ENCODE measurements at places on chromosomes 12 and 14.

DNA sequence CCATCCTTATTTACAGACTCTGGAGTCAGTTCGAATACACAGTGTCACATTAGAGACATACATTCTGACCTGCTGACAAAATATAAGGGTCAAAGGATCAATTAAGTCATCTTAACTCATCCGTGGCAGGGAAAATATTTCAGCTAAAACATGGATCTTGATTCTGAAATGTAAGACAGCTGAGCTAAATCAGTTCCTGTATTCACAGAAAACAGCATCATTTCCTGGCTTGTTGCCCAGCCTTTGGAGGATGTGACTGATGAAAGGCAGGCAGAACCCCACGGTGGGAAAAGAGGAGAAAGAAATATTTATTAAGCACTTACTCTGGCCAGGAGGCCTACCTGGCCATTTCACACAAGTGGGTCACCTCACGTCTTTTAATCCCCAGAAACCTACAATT, 101.9 kb downstream of the GAS2L3 start:
- peak; percentile 22 for DNase-seq

GRCh38 chr12:131857908-131858850, 30.0 kb downstream of the MMP17 start:
- DNase-seq, result no peak

DNA sequence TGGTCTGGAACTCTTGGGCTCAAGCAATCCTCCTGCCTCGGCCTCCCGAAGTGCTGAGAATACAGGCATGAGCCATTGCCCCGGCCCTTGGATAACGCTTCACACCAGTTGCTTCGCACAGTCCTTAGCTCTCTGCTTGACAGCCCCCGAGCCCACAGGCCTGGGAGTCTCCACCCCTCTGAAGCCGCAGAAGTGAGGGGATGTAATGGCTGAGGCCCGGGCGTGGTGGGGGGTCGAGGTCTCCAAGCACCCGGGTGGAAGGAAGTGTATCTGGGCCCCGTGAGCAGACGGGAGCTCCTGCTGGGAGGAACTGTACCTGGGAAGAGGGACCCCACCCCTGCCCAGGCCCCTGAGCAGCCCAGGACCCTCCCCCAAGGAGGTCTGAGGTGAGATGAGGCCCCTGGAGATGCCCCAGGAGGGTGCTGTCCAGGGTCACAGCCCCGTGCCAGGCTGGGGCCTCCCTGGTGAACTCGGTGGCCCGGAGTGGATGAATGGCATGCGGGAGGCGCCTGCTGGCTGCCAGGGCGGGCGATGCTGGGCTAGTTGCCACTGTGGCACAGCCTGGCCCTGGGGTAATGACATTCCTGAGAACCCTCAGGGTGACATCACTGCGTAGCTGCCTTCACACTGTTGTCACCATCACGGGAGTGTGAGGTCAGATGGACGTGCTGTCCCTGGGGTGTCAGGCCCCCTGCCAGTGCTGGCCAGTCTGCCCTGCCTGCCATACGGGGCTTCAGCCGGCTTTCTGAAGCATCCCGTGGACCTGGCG, 48.9 kb downstream of the KIF26A start:
- DNase-seq, result no peak

DNA sequence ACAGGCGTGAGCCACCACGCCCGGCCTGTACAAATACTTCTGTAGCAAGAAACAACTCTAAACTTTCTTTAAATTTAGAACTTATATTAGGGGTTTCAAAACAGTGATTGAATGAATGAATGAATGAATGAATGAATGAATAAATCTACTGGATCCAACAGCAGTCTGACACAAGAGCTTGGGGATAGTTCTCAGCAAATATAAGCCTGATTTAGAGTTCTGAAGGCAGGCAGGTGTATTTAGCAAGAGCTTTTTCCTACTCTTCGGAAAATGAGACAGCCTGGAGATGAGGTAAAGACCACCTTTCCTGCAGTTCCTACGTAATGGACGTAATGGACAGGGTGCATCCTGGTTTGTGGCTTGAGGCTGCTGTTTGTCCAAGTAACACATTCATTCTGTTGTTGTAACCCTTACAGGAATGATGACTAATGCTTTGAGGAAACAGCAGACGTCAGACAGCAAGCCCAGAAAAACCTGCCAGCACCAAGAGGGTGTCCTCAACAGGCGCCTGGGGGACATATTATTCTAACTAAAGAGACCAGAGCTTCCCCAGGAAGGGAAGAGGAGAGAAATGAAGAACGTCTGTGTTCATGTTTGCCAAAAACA, 277.4 kb upstream of the SOX5 start:
- DNase-seq, result no peak

GRCh38 chr14:75831952-75832351, 149.8 kb downstream of the TGFB3 start:
- DNase-seq, result no peak

DNA sequence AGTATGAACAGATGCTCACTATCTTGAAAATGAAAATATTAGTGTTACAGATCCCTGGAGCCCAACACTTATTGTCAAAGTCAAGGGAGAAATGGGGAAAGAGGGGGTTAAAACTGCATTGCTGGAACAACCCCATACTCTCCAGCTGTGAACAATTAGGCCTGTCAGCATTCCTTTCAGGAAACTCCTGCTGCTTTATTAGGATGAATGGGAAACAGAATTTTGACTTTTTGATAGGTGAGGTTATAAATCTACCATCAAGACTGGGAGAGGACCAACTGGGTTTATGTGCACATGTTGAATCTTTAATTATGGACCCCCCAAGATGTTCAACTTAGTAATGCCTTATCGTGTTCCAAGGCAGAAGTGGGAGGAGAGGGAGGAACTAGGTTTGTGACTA, 85.0 kb downstream of the TMTC1 start:
- DNase-seq, result no peak

- no peak for DNase-seq
Measured at GRCh38 chr12:50123203-50123602, 11.2 kb downstream of the COX14 start.

DNA sequence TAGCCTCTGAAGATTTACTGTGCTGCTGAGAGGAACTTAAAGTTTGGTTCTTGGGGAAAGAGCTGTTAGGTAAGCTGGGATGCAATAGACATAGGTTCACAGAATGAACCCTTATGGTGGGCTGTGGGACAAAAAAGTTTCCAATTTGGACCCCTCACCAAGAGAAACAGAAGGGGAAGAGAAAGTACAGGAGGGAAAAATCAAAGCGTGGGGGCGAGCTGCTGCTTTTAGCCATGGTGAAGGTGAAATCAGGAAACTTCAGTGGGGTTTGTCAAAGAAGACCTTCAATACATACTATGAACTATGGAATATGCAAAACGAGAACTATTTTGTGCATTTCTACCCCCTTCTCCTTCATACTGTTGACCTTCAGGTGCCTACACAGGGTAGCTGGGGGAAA, 10.6 kb upstream of the NINJ2 start:
- no peak for DNase-seq

GRCh38 chr14:104879983-104880565, 15.0 kb downstream of the CEP170B start:
- DNase-seq, result peak; percentile 11

GRCh38 chr14:76867516-76868453, 41.6 kb downstream of the LRRC74A start:
- DNase-seq, result no peak

DNA sequence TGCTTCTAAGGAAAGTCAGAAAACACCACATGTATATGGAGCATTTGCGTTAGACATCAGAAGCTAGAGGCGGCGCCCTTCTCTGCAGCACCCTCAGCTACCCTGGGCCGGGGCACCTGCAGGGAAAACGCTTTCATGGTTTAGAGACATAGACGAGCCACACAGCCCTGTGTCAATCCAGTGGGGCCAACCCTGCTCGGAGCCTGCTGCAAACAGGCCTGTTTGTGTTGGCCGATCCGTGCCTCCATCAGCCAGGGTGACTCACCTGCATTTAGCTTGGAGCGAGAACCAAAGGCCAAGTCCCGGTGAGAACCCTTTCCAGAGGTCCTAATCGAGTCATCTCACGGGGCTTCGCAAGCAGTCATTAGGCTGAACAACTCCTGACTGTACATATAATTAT, 19.5 kb upstream of the FZD10 start:
- DNase-seq, result no peak

DNA sequence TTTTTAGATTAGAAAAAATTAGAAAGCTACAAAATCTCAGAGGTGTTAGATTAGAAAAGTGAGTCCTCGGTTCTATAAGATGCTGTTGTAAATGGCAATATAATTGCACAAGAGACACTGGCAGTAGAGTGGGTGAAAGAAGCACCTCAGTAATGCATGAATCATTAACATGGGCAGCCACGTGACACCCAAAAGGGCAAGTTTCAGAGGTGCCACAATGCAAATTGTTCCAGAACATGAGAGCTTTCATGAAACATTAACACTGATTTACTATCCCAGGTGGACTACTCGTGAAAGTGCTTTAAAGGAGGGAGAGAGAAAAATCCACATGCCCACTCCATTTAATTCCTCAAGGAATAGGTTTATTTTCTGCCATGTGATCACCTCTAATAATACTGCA, 108.4 kb downstream of the PTPRR start:
- no peak for DNase-seq

DNA sequence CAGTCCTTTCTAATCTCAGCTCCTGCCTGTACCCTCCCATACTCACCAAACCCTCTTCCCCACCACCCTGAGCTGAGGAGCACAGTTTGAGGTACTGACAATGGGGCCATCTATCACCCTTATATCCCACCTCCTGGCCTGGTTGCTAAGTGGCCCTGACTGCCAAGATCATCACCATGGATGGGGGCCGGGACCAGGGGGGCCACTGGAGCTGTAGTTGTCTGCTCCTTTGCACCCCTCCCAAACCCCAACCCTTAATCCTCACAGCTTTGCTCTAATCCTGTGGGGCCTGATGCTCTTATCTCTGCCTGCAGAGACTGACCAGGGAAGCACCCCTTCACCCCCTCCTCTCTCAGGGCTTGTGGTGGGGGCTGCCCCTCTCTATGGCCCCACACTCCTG, 395 bp upstream of the GNB3 start:
- no peak for DNase-seq

DNA sequence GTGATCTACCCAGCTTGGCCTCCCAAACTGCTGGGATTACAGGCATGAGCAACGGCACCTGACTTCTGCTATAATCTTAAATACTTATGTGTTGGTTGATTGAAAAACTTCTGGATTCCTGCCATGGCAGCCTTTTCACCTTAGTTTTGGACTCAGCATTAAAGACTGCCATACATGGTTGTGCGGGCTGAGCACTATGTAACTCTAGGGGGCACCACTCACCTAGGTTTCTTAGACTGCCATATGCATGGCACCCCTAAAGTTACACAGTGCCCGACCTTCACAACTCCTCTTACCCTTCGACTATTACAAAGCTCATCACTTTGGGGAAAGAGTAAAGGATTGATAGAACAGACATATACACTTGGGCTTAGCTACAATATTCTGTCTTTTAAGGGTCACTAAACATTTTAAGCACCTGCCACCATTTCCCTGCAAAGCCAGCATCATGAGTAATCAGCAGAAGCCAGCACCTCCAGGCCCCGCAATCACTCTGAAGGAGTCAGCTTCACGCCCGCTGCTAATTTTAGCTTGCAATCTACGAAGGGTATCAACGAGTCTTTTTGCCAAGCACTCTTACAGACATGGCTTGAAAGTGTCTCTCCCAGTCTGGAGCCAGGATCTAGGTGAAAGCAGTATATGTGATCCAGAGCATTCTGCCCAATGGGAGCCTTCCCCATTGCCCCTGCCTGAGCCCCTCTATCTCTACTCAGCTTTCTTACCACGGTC, 59.8 kb downstream of the SUDS3 start:
- DNase-seq, result peak; percentile 4

- DNase-seq, result no peak
Measured at GRCh38 chr14:45298423-45299117, 45.6 kb upstream of the MIS18BP1 start.

GRCh38 chr14:73884438-73885190, 2.0 kb upstream of the ZNF410 start:
- DNase-seq, result no peak

DNA sequence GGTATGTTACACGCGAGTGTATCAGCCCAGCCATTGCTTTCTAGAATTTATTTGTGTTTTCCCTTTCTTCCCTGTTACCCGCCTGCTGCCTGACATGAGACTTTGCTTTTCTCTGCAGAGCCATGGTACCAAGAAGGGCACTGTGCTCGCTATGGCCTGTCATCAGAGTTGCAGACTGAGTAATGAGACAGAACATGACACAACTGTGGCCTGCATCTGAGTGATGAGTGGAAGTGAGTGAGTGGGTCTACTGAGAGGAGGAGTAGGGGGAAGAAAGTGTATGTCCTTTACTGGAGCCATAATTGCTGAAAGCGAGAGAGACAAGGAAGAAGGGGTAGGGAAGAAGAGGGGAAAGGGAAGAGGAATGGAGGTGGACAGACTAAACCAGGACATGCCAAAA, 2.9 kb downstream of the RILPL1 start:
- no peak for DNase-seq

DNA sequence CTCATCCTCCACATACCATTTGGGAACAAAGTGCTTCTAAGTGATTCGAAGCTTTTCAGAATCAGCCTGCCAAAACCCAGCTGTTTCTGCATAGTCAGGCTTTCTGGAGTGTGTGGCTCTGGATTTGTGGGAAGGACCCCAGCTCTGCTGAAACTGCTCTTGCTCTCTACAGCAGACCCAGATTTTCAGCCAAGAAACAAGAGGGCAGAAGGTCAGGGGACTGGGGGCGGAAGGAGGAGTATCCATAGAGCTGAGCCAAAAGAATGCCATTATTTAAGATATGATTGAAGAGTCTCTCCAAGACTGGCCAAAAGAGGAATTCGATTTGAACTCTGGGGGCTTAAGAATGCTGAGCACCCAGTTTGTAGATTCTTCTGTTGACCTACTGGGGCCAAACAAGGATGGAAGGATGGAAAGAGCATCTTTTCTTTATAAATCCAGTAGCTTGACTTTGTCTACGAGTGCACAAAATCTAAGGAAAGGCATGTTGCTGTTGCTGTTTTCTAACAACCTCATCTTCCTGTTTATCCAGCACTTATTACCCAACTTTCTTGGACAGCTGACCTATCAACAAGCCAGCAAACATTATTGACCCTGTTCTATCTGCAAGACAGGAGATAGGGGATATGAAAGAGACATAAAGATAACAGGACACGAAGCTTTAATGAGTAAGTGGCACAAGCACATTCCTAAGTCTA, 29.2 kb downstream of the FBLN5 start:
- no peak for DNase-seq

DNA sequence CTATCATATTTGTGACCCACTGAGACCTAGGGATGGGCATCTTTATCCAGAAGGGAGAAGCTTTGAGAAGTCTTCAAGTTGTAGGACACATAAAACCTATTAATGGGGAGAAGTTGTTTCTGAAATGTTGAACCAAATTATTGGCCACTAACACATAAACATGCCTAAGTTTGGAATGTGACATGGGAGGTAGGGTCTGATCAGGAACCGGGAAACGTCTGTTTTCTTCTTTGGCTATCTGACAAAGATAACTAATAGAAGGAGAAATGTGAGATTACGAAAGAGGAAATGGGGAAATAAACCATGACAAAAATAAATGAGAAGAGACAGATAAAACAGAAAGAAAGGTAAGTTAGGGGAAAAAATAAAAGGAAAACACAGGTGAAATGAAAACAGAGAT, 425.2 kb downstream of the EGLN3 start:
- DNase-seq, result no peak

Data from posterior cingulate gyrus (tissue), 11 donors.